Upper lobe of left lung (tissue), 6 donors: ENCODE measurements at places on chromosomes 5 and 9. TPM values are rescaled to one million over a fixed set of nuclear protein-coding genes. Genes with fewer than 3 reads are reported as not detected.

The DRD1 gene
- total RNA-seq: 0.79 TPM

- no peak for DNase-seq
- H3K27me3 ChIP-seq: no peaks in the 10 kb centered on the region
- no peaks in the 10 kb centered on the region for H3K36me3 ChIP-seq
- no peak overlapping the region for H3K4me3 ChIP-seq
- H3K4me1 ChIP-seq: no peaks in the 10 kb centered on the region
Observed at GRCh38 chr5:175864296-175864695, 7.1 kb upstream of the CPLX2 start.

- H3K4me1 ChIP-seq: peaks cover 7% of the 10 kb centered on the region
- no peaks in the 10 kb centered on the region for H3K36me3 ChIP-seq
- DNase-seq: no peak
- no peak overlapping the region for H3K4me3 ChIP-seq
- no peak overlapping the region for H3K27ac ChIP-seq
- no peaks in the 10 kb centered on the region for H3K27me3 ChIP-seq
Observed at GRCh38 chr9:111527347-111527746, 2.4 kb downstream of the ZNF483 start.

GRCh38 chr5:32638309-32638708 lies 53.0 kb downstream of the SUB1 start:
- H3K27me3 ChIP-seq: no peaks in the 10 kb centered on the region
- no peak overlapping the region for H3K27ac ChIP-seq
- H3K4me1 ChIP-seq: no peaks in the 10 kb centered on the region
- no peak for DNase-seq

- no peaks in the 10 kb centered on the region for H3K36me3 ChIP-seq
- H3K4me1 ChIP-seq: no peaks in the 10 kb centered on the region
- no peaks in the 10 kb centered on the region for H3K27me3 ChIP-seq
- no peak for DNase-seq
- H3K4me3 ChIP-seq: no peak overlapping the region
Observed at GRCh38 chr5:163604013-163604412, 98.6 kb downstream of the MAT2B start.

DNA sequence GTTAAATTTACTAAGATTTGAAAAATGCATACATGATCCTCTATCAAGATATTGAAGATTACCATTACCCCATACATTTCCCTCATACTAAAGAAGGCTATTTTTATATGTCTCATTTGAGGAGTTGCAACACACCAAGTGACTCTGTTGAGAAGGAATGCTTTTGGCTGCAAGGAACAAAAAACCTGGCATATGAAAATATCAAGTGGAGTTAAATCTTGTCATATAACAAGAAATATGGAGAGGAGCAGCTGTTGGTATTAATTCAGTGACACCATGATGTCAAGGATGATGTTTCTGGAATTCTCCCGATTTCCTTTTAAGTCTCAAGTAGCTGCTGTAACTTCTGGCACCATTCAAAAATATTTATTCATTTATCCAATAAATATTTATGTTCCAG lies 193.8 kb downstream of the CSNK1G3 start:
- no peaks in the 10 kb centered on the region for H3K4me1 ChIP-seq
- H3K36me3 ChIP-seq: no peaks in the 10 kb centered on the region
- no peaks in the 10 kb centered on the region for H3K27me3 ChIP-seq
- no peak for DNase-seq
